ENCODE measurements at places on chromosomes 2 and 18. TPM values are rescaled to one million over a fixed set of nuclear protein-coding genes. Genes with fewer than 3 reads are reported as not detected.

GRCh38 chr2:22198381-22199283 lies 1074.9 kb downstream of the TDRD15 start:
- no peaks in the 10 kb centered on the region for H3K36me3 ChIP-seq
- peaks cover 17% of the 10 kb centered on the region for H3K4me1 ChIP-seq
- H3K27ac ChIP-seq = no peak overlapping the region
- no peak for DNase-seq
- no peaks in the 10 kb centered on the region for H3K27me3 ChIP-seq
- H3K4me3 ChIP-seq = no peak overlapping the region

TOGARAM2 gene
- total RNA-seq = 0.40 TPM

MYL1 gene
- total RNA-seq = 0.36 TPM

IL37 gene
- not detected for total RNA-seq

POTEI gene
- total RNA-seq = 7.0 TPM

MPP4 gene
- 0.18 TPM for total RNA-seq

FBXO36 gene
- 5.1 TPM for total RNA-seq

- H3K4me3 ChIP-seq = no peak overlapping the region
- H3K4me1 ChIP-seq = peaks cover 30% of the 10 kb centered on the region
- no peak for DNase-seq
- H3K36me3 ChIP-seq = no peaks in the 10 kb centered on the region
Measured at GRCh38 chr2:238896641-238897040, 48.8 kb downstream of the TWIST2 start.

GRCh38 chr2:217695033-217695520 lies 307.7 kb downstream of the TNS1 start:
- no peak overlapping the region for H3K27ac ChIP-seq
- peaks cover 15% of the 10 kb centered on the region for H3K4me1 ChIP-seq
- no peak for DNase-seq
- no peak overlapping the region for H3K4me3 ChIP-seq
- no peaks in the 10 kb centered on the region for H3K36me3 ChIP-seq

TFCP2L1 gene
- total RNA-seq = 0.16 TPM

DNA sequence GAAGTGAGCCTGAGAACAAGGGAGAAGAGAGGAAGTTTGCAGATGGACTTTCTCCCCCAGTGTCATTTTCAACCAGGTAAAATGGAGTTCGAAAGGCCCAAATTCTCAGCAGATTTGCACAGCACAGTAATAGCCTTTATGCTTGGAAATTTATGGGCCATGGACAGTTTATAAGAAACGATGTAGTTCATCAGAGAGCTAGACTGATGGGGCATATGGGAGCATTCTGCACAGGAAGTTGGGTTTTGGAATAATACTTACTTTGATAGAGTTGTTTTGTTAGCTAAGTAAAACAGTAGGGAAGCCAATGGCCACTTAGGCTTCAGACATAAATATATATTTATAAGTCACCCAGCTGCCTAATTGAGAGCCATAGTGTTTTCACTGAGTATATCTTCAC lies 169.4 kb downstream of the MEIS1 start:
- peaks cover 1% of the 10 kb centered on the region for H3K36me3 ChIP-seq
- H3K27ac ChIP-seq = no peak overlapping the region
- no peak for DNase-seq
- no peak overlapping the region for H3K4me3 ChIP-seq
- peaks cover 15% of the 10 kb centered on the region for H3K4me1 ChIP-seq
- no peaks in the 10 kb centered on the region for H3K27me3 ChIP-seq

GRCh38 chr2:8676921-8677645 lies 4.8 kb upstream of the ID2 start:
- peaks cover 13% of the 10 kb centered on the region for H3K36me3 ChIP-seq
- peaks cover 42% of the 10 kb centered on the region for H3K4me1 ChIP-seq
- peak overlapping the region; percentile 100 for H3K27ac ChIP-seq
- no peak for DNase-seq
- H3K27me3 ChIP-seq = no peaks in the 10 kb centered on the region

GRCh38 chr2:31381601-31382000 lies 32.9 kb downstream of the XDH start:
- no peaks in the 10 kb centered on the region for H3K27me3 ChIP-seq
- H3K27ac ChIP-seq = no peak overlapping the region
- peaks cover 7% of the 10 kb centered on the region for H3K4me1 ChIP-seq
- DNase-seq = no peak

FLACC1 gene
- total RNA-seq = 1.1 TPM

PID1 gene
- total RNA-seq = 2.1 TPM

GRCh38 chr18:11520536-11520935 lies 88.9 kb upstream of the SLC35G4 start:
- H3K27ac ChIP-seq = no peak overlapping the region
- no peaks in the 10 kb centered on the region for H3K27me3 ChIP-seq
- no peak for DNase-seq
- no peaks in the 10 kb centered on the region for H3K36me3 ChIP-seq
- H3K4me3 ChIP-seq = no peak overlapping the region
- peaks cover 18% of the 10 kb centered on the region for H3K4me1 ChIP-seq

- no peaks in the 10 kb centered on the region for H3K27me3 ChIP-seq
- no peaks in the 10 kb centered on the region for H3K36me3 ChIP-seq
- peaks cover 6% of the 10 kb centered on the region for H3K4me1 ChIP-seq
- no peak overlapping the region for H3K27ac ChIP-seq
- DNase-seq = no peak
Measured at GRCh38 chr2:174281736-174282135, 33.4 kb upstream of the OLA1 start.

- no peak for DNase-seq
- H3K36me3 ChIP-seq = peaks cover 6% of the 10 kb centered on the region
- H3K4me1 ChIP-seq = peaks cover 4% of the 10 kb centered on the region
- H3K4me3 ChIP-seq = no peak overlapping the region
Measured at GRCh38 chr2:239379641-239380170, 21.1 kb downstream of the HDAC4 start.

TSGA10 gene
- total RNA-seq = 11.3 TPM

DNA sequence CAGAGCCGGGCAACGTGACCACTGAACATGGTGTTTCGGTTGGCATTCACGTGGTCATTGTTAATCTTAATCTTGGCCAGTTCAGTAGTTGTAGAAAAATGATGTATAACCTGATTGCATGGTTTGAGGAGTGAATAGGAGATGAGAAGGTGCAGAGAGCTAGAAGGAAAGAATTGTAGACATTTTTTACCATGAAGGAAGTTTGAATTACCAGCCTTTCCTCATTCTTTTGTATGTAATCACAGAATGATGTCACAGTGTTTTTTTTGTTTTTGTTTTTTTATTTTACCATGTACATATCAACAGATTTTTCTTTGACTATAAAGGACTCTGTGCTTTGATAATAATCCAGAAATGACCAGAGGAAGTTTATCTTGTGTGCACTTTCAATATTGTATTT lies 126.3 kb downstream of the LTBP1 start:
- peaks cover 1% of the 10 kb centered on the region for H3K36me3 ChIP-seq
- no peak for DNase-seq
- H3K27ac ChIP-seq = peak overlapping the region; percentile 62
- no peak overlapping the region for H3K4me3 ChIP-seq

DNA sequence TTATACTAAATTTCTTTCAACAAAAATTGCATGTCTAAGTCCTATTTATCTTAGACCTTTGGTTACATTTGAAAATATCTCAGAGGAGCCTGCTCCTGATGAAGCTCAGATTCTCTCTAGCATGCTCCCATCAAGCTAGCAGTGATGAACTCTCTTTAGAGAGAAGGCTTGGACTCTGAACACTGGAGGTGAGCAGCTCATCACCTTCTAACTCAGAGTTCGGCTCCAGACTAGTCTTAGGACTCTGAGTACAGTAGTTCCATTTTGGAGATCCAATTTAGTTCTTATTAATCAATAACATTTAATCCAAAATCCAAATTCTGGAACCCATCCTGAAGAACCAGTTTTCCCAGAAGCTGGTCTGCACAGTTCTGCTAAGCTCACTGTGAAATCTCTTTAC lies 107.8 kb downstream of the CACNB4 start:
- peaks cover 3% of the 10 kb centered on the region for H3K4me1 ChIP-seq
- H3K27ac ChIP-seq = no peak overlapping the region
- peaks cover 5% of the 10 kb centered on the region for H3K27me3 ChIP-seq
- no peak for DNase-seq

- no peak overlapping the region for H3K4me3 ChIP-seq
- peaks cover 40% of the 10 kb centered on the region for H3K27me3 ChIP-seq
- DNase-seq = no peak
- peaks cover 22% of the 10 kb centered on the region for H3K4me1 ChIP-seq
Measured at GRCh38 chr2:207487650-207488311, 42.0 kb upstream of the CREB1 start.

DNA sequence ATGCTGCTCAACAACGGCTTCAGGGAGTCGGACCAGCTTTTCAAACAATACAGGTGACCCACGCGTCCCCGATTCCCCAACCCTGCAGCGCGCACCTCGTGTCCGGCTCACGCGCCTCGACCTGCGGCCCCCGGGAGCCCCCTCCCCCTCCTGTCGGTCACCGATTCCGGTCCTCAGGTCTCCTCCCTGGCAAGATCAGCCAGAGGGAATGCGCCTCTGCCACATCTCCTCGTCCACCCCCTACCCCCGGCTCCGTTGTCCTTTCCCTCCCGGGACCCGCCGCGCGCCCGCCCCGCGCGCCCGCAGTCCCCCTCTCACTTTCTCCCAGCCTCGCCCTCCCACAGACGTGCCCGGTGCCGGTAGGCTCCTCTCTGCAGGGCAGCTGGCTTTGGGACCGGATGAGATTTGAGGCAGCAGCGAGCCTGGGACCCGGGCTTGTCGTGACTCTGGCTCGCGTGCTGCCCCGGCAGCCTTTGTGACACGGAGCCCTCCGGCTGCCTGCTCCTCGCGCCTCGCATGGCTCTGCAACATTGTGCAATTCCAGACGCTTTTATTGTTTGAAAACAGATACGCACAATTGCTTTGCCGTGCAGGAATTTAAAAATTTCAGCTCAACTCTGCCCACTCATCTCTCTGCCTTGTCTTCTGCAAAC lies 558 bp downstream of the TTC39C start:
- H3K4me1 ChIP-seq = peaks cover 23% of the 10 kb centered on the region
- peak overlapping the region; percentile 83 for H3K4me3 ChIP-seq
- DNase-seq = peak; percentile 58
- H3K27me3 ChIP-seq = peaks cover 19% of the 10 kb centered on the region

CMPK2 gene
- 4.5 TPM for total RNA-seq

DNA sequence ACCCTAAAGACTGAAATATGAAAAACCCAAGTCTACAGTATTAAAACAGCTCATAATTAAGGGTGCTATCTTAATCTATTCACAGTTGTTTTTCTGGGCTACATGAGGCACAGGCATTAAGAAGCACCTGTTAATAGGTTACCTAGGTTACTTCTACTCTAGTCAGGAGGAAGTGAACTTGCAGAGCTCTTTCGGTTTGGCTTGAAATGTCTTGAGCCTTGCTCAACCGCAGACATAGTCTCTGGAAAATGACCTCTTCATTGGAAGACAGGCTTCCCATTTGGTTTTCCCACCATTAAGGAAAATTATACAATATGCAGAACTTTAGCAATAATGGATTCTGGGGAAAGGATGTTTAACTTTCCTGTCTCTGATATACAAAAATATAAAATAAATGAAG lies 142.3 kb upstream of the KCNJ3 start:
- no peak for DNase-seq
- no peaks in the 10 kb centered on the region for H3K27me3 ChIP-seq
- H3K36me3 ChIP-seq = no peaks in the 10 kb centered on the region
- no peak overlapping the region for H3K27ac ChIP-seq
- H3K4me3 ChIP-seq = no peak overlapping the region

GRCh38 chr2:55431982-55432627 lies 12.4 kb upstream of the CCDC88A start:
- no peak for DNase-seq
- no peak overlapping the region for H3K27ac ChIP-seq

B4GALT6 gene
- total RNA-seq = 46.3 TPM

DNA sequence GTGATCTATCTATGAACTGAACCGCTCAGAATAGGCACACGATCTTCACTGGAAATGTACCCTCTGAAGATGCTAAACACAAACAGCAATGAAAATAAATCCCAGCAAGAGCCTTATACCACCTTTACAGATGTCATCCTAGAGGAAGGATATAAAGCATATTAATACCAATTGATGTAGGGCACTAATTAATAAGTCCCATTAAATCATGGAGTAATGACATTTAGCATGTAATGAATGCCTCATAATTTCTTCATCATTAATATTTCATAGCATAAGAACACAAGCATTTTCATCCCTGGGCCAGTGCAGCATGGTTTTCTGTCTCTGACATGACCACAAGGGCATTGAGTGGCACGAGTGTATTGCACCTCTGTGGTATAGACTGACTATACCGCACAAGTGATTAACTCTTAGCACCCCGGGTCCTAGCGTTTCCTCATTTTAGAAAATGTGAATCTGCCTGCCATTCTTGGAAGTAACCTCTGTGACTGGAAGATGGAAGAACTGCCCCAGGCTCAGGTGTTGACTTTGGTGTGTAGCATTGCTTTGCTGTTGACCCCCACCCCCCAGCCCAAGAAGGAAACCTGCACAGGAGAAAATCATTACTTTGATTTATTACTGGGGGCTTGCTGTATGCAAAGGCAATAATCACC lies 1.4 kb upstream of the TMEM178A start:
- peak overlapping the region; percentile 75 for H3K4me3 ChIP-seq
- no peak overlapping the region for H3K27ac ChIP-seq
- peaks cover 27% of the 10 kb centered on the region for H3K4me1 ChIP-seq
- H3K27me3 ChIP-seq = peaks cover 33% of the 10 kb centered on the region

RND3 gene
- total RNA-seq = 144 TPM

DNA sequence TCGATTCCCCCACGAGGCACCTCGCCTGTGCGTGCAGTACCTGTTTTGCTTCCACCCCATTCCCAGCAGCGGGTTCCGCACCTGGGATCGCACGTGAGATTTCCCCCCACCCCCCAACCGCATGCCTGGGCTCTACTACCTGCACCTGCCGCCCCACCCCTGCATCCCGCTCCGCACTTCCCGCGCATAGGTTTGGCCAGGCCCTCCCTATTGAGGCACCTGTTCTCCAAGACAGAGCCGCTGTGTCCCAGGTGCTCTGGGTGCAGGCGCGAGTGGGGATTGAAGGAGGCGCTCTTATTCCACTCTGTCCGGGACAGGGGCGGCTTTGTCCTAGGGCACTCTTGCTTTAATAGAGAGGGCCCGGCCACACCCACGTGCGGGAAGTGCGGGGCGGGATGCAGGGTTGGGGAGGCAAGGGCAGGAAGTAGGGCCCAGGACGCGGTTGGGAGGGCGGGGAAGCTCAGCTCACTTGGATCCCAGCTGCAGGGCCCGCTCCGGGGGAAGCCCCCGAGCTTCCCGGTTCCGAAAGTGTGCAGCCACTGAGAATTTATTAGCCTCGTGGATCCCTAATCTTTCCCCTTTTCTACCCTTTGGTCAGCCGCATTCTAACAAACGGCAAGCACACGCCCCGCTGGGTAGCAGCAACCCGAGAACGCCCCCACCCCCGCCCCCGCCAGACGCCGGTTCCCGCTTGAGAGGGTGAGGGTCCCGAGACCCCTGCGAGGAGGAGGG lies 670 bp upstream of the MOCOS start:
- no peak for DNase-seq
- H3K4me3 ChIP-seq = peak overlapping the region; percentile 82
- H3K36me3 ChIP-seq = no peaks in the 10 kb centered on the region
- peaks cover 39% of the 10 kb centered on the region for H3K27me3 ChIP-seq
